ENCODE measurements at places on chromosomes 16 and 17. TPM values are rescaled to one million over a fixed set of nuclear protein-coding genes. Genes with fewer than 3 reads are reported as not detected.
A peak's percentile ranks its signal among the peaks of the same experiment; 100 is the strongest.

The MPP2 gene
- 6.0 TPM for total RNA-seq

The ABCA9 gene
- total RNA-seq, result not detected

The ZG16 gene
- not detected for total RNA-seq

The WNT9B gene
- not detected for total RNA-seq

The MRPL58 gene
- total RNA-seq, result 29.8 TPM

The PRRT2 gene
- 5.9 TPM for total RNA-seq

The GAST gene
- not detected for total RNA-seq

The CNTD1 gene
- 0.43 TPM for total RNA-seq

The STXBP4 gene
- total RNA-seq, result 4.6 TPM

DNA sequence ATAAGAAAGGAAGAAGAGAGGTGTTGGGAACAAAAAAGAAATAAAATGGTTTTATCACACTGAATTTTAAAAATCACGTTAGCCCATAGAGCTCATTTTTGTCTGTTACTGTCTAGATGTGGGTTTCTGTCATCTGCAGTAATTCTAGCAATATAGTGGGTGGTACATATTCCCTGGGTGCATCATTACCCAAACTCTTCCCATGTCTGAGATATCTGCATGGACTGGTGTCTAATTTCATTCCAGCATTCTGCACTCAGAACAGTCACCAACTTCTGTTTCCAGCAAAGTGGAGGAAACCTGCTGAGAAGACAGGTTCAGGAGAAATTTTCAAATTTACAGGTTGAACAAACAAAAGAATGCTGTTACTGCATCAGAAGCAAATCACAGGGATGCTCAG, 263.8 kb downstream of the CDH11 start:
- DNase-seq, result no peak

DNA sequence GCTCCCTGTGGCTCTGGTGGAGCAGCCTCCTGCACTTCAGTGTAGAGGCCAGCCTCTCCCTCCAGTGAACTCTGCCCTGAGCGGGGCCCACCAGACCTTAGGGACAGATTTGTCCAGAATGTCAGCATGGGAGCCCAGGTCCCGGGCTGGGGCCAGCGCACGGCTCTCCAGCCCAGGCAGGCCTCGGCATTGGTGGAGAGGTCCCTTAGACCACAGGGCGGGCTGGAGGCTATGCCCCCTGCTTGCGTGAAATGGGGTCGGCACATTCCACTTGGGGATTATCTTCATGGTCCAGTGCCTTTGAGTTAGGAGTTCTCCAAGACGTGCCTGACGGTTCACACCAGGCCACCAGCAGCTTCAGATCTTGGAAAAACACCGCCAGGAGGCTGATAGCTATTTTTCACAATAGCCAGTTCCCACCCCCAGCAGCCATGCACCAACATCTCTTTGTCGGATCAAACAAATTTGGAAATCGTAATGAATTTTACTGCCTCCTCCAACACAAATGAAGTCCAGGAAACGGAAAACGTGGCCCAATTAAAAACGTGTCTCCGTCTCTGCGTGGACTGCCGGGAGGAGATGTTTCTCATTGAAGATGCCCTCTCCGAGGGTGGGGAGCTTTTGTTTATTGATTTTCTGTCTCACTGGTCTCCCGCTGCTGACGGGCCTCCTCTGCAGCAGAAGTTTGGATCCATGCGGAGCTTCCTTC, 110.0 kb upstream of the CIBAR2 start:
- DNase-seq, result no peak

DNA sequence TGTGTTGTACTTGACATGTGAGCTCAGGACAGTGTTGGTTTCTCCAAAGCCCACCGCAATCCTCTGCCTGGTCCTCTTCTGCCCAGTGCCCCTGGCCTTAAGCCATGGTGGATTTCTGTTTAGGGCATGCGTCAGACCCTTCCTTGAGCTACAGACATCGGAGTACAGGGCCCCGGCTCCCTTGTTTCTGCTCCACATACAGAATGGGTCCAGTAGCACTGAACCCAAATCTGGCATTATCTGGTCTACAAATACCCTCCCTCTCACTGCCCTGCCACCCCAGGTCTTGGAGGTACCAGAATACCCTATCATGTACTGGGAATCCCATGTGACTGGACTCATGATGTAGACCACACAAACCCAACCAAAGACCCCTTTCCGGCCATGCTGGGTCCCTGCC, 27.4 kb upstream of the ZNHIT3 start:
- DNase-seq, result no peak

- no peak for DNase-seq
Observed at GRCh38 chr16:12907670-12908233, 6.4 kb downstream of the SHISA9 start.

DNA sequence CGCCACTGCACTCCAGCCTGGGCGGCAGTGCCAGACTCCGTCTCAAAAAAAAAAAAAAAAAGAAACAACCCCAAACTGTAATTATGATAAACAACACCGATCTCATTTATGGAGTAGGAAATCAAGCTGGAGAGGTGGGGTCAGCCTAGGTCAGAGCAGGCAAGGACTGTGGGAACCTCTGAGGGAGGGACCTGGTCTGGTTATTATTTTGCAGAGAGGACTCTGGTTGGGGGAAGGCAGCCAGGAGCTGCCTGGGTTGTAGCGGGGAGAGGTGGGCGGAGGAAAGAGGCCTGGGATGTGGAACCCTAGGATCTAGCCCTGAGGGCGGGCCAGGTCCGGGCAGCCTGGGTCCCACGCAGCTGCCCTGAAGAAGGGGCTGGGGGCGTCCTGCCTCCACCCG, 10.9 kb upstream of the HS3ST6 start:
- no peak for DNase-seq

- no peak for DNase-seq
Observed at GRCh38 chr17:73335591-73336407, 24.0 kb upstream of the CDC42EP4 start.

DNA sequence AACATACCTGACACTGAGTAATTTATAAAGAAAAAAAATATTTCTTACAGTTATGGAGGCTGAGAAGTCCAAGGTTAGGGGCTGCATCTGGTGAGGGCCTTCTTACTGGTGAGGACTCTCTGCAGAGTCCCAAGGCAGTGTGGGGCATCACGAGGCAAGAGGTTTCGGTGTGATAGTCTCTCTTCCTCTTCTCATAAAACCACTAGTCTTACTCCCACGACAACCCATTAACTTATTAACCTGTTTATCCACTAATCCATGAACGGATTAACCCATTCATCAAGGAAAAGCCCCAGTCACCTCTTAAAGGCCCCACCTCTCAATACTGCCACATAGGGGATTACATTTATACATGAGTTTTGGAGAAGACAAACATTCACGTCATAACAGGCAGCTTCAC, 20.1 kb downstream of the CIITA start:
- DNase-seq, result no peak

DNA sequence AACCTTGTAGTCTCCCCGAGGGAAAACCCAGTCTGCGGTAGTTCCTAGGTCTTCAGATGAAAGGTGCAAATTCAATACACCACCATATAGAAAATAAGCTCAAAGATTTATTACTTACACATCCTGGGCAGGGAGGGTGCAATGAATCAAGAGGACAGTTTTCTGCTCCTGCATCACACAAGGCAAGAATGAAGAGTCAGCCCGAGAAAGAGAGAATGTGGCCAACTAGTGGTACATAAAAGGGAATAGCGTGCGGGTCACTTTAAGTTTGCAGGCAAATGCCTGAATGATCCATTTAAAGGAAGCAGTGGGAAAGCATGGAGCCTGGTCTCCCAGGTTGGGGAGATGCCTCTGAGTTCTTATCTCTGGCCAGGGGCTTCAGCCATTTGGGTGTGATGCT, 403.4 kb downstream of the GRIN2A start:
- no peak for DNase-seq

DNA sequence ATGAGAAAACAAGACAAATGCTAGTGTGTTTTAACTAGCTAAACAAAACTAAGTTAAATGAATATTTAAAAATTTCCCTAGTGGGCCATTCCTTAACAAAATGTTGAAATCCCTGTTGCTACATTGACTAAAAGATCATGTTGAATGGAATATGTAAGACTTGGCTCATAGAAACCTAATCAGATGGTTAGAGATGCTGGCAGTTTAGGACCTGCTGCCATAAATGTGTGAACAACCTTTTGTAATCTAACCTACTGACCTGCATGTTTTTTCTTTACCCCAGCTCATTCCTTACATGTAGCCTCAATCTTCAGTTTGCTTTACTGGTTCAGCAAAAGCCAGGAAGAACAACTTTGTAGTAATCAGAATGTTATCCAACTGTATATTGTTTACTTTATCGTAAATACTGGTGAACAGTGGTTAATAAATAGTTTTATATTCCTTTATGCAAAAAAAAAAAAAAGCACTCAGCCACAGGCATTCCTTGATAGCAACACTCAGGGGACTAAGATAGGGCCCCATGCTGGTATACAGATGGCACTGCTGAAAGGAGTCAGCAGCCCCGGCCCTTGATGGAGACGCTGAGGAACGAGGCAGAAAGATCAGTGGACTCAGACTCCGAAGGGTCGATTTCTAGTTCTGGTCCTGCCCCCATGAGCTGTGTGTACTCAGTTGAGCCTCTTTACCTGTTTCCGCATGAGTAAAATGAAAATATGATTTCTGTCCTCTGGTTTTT, 78.2 kb downstream of the MARF1 start:
- no peak for DNase-seq

DNA sequence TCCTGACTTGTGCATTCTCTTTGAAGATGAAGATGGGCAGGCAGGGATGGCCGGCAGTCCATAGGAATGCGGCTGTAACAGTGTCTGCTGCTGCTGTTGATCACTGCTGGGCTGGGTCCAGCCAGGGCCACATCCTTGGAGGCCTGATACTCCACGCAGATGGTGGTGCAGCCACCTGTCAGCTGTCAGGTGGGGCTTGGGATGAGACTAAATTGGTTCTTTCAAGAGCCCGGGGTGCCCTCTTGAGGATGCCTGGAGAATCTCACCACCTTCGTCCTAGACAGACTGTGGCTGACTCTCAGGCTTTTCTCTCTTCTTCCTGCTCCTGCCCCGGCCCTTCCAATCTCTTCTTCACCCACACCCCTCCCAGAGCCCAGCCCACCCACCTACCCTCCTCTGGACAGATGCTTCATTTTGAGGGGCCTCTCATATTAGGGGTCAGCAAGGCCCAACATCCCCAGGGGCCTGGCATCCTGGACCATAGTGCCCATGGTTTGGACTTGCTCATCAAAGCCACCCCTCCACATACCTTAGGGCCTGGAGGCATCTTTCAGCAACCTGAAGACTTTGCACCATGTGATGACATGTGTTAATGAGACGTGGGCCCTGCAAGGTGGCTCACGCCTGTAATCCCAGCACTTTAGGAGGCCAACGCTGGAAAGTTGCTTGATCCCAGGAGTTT, 19.1 kb downstream of the OSBPL7 start:
- DNase-seq, result peak; percentile 63

DNA sequence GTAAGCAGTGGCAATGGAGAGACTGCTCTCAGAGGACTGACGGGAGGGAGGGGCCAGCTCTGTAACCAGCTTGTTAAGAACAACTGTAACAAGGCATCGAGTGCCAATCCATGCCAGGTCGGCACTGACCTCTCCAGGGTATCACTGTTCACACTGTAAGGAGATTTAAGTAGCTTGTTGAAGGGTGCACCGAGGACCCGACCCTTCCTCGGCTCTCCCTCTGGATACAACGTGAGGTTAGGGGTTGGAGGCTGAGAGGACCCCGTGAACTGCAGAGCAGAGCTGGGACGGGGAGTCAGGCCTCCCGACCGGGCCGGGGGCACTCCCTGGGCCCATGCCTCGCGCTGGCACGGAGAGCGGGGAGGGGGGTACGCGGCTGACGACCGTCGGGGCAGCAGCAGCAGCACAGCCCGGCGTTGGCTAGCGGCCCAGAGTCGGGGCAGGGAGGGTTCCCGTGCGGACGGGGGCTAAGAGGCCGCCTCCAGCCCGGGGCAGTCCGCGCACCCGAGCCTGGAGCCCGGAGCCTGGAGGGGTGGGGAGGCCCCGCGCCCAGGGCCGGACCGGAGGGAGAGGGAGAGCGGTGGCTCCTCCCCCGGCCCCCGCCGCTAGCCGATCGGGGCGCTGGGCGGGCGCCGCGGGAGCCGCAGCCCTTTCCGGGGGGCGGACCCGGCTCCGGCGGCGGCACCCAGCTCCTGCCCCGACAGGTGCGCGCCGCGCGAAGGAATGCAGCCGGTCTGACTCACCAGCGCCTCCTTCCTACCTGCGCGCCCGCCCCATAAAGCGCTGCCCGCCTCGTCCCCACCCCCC, at the start of gene ITGB4:
Gene ITGB4, plus strand, starts transcription at position 804 of the 807 bp plus-strand sequence. CDS start 3,245 bp downstream, outside the sequence.
- peak; percentile 60 for DNase-seq

GRCh38 chr16:53542283-53542682, 39.3 kb upstream of the AKTIP start:
- no peak for DNase-seq

DNA sequence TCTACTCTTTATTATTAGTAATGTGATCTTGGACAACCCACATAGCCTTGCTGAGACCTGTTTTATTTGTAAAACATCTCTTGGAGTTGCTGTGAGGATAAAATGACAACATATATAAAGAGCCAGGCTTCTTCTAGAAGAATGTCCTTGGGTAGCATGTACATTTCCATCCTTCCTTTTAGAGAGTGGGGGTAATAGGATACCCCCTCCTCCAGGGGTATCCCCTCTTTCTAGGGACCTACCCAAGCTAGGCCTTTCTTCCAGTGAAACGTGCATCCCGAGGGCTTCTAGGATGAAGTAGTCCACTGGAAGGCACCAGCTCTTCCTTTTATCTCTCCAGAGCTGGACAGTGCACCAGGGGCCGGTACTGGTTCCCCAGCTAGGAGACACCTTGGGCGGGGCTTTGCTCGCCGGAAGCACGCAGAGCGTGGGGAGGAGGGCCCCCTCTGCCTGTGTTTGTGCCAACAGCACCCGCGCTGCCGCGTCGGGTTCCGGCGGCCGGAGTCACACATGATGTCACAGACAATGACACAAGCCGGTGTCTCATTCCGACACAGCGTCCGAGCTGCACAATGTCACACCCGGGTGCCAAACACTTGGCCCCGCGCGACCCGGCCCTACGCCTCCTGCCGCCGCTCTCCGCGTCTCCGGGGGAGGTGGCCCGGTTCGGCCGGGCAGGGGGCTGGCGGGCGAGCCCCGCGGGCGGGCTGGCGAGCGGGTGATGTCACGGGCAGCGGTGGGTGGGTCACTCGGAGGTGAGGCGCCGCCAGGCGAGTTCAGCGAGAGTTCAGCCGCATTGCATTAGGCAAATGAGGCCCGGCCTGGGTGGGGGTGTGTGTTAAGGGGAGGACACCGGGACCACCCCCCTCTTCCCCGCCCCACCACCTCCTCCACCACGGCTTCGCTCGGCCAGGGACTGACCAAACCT, 23.4 kb downstream of the GJD3 start:
- DNase-seq, result peak; percentile 78

- DNase-seq, result no peak
Observed at GRCh38 chr17:48973806-48974205, 5.4 kb upstream of the GIP start.

DNA sequence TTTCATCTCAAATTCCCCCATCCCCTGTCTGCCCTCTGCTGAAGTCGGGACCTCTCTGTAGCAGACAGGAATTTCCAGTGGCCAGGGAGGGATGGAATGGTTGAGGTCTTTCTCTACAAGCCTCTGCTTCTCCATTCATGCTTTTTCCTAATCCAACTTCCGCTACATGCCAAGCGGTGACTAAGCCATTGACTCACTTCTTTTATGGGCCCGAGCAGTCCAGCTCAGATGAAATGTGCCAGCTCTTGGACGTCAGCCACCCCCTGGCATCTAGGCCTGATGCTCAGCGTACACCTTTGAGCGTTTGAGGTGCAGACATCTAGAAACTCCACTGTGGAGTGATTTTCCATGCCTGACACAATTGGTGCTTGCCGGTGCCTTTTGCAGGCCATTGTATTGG, 40.7 kb upstream of the GPR139 start:
- DNase-seq, result no peak
